Activated T-helper 1 cell treated with anti-CD3 and anti-CD28 coated beads, Interleukin-12 subunit alpha, Interleukin-12 subunit beta, Interleukin-2, Interleukin-4 antibody, amounts not matched to agents 30 ng/mL and 10 ng/mL and 1 ng/mL, durations not matched to agents 14 hours and 24 hours and 36 hours (primary cell): ENCODE measurements at places on chromosomes 5 and 9. TPM values are rescaled to one million over a fixed set of nuclear protein-coding genes. Genes with fewer than 3 reads are reported as not detected.

The LCN9 gene
- total RNA-seq: not detected in 2 replicates

The TJP2 gene
- total RNA-seq: 19.3 and 20.7 TPM in 2 replicates

The FOXI1 gene
- total RNA-seq: not detected in 2 replicates

The SURF6 gene
- 29.0 and 29.8 TPM in 2 replicates for total RNA-seq

DNA sequence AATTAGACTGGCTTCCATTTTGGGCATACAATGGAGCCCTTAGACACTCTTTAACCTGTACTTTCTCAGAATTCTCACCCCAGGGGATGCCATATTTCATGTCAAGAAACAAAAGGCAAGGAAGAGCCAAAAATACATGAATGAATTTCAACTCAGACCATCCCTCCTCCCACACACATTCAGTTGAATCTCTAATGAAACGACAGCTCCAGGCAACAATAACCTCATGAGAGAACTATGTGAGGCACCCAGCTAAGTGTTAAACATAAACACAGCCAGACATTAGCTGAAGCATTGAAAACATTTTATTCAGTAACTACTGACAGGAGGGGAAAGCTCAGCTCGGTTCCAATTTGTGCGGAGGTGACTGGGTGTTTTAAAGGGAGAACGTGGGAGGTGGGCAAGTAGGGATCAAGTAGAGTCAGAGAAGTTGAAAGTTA, 1359.1 kb upstream of the CDH9 start:
- H3K36me3 ChIP-seq: no peaks in the 10 kb centered on the region
- H3K4me3 ChIP-seq: no peak overlapping the region
- no peak for DNase-seq
- no peaks in the 10 kb centered on the region for H3K4me1 ChIP-seq
- H3K27me3 ChIP-seq: no peaks in the 10 kb centered on the region

DNA sequence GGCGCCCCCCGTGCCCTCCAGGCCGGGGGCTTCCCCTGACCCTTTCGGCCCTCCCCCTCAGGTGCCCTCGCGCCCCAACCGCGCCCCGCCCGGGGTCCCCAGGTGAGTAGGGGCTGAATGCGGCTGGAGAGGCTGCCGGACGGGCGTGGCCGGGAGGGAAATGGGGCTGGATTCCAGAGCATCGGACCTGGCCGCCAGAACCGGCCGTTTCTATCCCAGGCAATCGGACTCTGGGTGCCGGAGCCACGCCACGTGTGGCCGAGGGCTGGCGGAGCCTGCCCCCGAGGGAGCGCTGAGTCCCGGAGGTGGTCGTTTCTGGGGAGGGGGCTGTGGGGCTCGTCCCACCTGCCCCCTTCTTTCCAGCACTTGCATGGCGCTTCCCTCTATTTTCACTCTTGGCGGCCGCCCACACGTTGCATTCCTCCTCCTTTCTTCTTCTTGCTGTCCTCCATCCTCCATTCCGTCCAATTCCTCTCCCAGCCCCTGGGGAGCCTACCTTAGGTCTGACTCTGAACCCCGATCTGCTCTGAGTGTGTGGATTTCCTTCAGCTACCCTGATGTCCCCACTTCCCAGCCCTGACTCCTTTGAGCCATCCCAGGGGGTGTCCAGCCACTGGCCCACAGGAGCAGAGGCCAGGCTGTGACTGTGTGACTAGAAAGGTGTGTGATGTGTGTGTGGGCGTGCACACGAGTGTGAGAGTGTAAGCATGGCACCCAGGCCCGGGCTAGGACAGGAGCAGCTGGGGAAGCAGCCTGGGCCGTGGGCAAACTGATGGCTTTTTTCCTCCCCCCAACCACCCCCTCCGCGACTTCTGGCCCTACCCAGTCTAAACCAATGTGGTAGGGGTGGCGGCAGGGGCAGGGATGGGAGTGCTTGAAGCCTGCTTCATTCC, 24.7 kb downstream of the GOLGA2 start:
- peak overlapping the region; percentile 83 for H3K4me3 ChIP-seq
- no peak overlapping the region for H3K27ac ChIP-seq
- H3K4me1 ChIP-seq: peaks cover 5% of the 10 kb centered on the region

- no peak for DNase-seq
- peaks cover 4% of the 10 kb centered on the region for H3K4me1 ChIP-seq
- no peak overlapping the region for H3K4me3 ChIP-seq
- H3K27me3 ChIP-seq: peaks cover 2% of the 10 kb centered on the region
- no peaks in the 10 kb centered on the region for H3K36me3 ChIP-seq
These were observed 213.0 kb downstream of the PJA2 start for GRCh38 chr5:109196823-109197160.

GRCh38 chr5:58412932-58413331, 47.0 kb downstream of the PLK2 start:
- no peaks in the 10 kb centered on the region for H3K4me1 ChIP-seq
- peaks cover 2% of the 10 kb centered on the region for H3K27me3 ChIP-seq

DNA sequence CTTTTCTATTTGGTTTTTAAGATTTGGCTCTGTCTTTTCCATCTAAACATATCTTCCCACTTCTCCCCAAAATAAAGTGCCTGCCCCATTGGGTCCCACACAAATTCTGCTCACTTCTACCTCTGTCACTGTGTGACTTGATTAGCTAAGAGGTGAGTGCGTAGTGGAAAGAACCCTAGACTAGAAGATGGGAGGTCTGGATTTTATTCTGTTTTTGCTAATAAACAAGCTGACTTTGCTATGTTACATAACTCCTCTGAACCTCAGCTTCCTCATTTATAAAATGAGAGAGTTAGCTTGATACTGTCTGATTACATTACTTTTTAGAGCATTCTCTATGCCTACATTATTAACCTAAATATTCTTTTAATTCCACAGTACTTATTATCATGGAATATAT, 51.3 kb upstream of the PTGER4 start:
- H3K27ac ChIP-seq: no peak overlapping the region
- no peak for DNase-seq
- H3K36me3 ChIP-seq: peaks cover 7% of the 10 kb centered on the region
- H3K4me3 ChIP-seq: no peak overlapping the region

DNA sequence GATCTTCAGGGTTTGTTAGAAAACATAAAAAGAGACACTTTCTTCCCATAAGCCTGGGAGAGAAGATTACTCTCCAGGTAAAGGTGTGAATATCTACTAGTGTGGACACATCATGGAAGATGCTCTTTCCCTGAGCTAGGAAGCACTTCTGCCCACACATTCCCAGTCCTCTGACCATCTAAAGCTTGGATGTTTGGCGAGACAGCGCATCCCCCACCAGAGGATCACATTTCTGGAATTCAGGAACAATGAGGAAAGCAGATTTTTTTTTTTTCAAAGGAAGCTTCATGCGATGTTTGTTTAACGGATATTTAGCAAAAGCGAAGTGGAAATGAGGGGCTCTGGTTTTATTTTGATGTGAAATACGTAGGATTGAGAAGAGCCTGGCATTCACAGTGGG, 6.2 kb downstream of the SVEP1 start:
- peaks cover 12% of the 10 kb centered on the region for H3K27me3 ChIP-seq
- DNase-seq: no peak
- no peak overlapping the region for H3K27ac ChIP-seq
- no peaks in the 10 kb centered on the region for H3K4me1 ChIP-seq

DNA sequence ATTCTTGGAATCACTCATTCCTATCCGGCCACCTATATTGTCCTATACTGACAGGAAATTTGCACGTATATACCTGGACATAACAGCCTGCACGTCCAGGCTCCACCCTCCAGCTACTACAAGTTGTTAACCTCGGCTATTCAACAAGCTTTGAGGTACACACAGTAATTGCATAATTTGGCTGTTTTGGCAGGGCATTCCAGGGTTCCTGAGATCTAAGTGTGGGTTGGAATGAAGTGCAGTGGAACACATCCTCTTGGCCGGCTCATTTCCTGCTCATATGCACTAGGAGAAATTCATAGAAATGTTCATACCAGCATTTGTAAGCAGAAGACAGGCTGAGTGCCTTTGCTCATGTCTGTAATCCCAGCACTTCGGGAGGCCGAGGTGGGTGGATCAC, 222.3 kb downstream of the FBXL7 start:
- no peaks in the 10 kb centered on the region for H3K27me3 ChIP-seq
- H3K36me3 ChIP-seq: no peaks in the 10 kb centered on the region
- DNase-seq: no peak
- no peak overlapping the region for H3K4me3 ChIP-seq

DNA sequence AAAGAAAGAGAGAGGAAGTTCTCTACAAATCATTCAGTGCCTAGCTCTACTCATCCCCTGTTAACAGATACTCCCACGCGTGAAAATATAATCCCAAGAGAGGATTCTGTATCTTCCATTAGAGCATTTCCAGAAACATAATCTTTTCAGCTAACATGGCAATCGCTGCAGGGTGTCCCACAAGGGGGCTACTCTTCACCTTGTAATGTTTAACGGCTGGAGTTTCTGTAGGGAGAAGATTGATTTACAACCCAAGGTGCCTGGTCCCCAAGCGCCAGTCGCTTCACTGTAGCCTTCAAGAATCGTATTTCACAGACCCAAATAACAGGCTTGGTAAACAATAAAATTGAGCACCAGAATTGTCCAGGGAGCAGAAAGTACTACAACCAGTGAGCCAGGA, 318.7 kb downstream of the TLE1 start:
- H3K27ac ChIP-seq: no peak overlapping the region
- no peaks in the 10 kb centered on the region for H3K36me3 ChIP-seq
- H3K4me1 ChIP-seq: no peaks in the 10 kb centered on the region
- H3K4me3 ChIP-seq: no peak overlapping the region
- DNase-seq: no peak

- no peaks in the 10 kb centered on the region for H3K36me3 ChIP-seq
- DNase-seq: no peak
- no peak overlapping the region for H3K27ac ChIP-seq
- no peak overlapping the region for H3K4me3 ChIP-seq
- peaks cover 17% of the 10 kb centered on the region for H3K4me1 ChIP-seq
These were observed 3.2 kb downstream of the NKD2 start for GRCh38 chr5:1011741-1012312.

DNA sequence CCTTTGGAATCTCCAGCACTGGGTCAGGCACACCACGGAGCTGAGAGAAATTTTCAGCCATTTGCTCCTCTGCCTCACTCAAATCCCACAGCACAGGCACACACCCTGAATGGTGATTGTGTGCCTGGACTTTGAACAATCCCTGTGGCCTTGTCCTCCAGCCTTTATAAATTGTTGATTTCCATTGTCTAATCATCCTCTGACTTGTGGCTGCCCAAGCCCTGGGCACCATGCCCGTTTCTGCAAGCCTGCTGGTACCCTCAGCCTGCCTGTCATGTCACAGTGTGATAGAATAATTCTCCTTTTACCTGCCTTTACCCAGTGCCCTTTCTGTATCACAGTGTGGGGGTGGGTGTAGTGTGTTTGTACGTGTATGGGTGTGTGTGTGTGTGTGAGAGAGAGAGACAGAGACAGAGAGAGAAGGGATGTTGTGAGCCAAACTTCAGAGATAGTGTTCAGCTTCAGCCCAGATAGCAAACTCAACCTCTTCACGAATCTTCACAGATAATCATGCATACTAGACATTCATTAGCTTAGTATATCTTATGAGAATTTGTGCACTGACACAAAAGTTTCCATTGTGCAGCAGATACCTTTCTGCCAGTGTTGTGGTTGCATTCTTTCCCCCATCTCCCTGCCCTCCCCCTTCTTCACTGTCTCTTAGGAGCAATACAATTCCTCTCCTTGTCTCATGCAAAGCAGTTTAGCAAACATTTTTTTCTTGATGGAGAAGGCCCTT, 27.8 kb upstream of the SLC44A1 start:
- no peak overlapping the region for H3K4me3 ChIP-seq
- H3K4me1 ChIP-seq: no peaks in the 10 kb centered on the region
- DNase-seq: no peak
- H3K27ac ChIP-seq: no peak overlapping the region
- H3K27me3 ChIP-seq: peaks cover 3% of the 10 kb centered on the region

DNA sequence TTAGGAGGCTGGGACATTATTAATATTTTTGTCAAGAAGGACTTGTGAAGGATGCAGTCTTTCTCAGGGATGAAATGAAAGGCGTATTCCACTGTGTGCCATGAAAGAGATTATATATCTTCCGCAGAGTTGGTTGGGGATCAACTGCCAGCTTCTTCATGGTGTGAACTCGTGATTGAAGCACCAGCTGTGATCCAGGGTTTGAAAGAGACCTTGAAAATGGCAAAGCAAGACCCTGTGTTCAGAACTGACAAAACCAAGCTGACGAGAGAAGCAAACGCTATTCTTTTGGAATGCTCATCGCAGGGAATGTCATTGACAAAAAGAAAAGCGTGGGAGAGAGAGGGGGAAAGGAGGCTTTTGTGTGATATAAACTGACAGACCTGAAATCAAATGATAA, 263.9 kb upstream of the ZNF608 start:
- H3K36me3 ChIP-seq: no peaks in the 10 kb centered on the region
- DNase-seq: no peak
- H3K27me3 ChIP-seq: no peaks in the 10 kb centered on the region
- H3K27ac ChIP-seq: no peak overlapping the region
- no peaks in the 10 kb centered on the region for H3K4me1 ChIP-seq
